Activated T-cell treated with anti-CD3 and anti-CD28 coated beads, Interleukin-2, amount 50 U/mL, for 1 hour (primary cell): ENCODE measurements at places on chromosomes 13 and 19.

DNA sequence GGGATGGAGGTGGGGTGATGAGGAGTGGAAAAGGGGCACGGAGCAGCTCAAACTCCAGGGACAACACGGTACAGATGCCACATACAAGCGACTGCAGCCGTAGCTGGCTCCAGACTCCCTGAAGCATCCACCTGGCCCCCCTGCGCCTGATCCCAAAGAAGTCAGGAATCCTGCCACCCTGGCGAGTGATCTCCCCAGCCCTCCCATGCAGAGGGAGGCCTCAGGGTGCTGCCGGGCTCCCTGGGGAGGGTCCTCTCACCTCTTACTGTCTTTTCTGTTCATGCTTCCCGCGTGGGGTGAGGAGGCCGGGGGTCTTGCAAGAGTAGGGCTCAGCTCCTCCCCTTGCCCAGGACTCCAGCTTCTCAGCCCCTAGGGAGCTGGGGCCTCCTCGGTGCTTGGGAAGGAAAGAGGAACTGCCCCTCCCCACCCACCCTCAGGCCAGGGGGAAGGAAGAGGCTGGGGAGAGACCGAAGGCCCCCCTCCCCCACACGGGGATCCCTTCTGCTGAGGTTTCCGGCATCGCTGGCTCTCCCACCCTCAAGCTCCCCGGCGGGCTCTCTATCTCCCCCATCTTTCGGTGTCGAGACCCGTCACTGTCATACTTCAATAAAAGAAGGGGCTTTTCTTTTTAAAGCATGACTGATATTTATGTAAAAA, at the start of gene RASGRP4:
TSS of gene RASGRP4 (minus strand) at position 410 of the 657 bp plus-strand sequence. CDS start at position 282, 128 bp downstream.
- no peak for DNase-seq

GRCh38 chr19:54517483-54517882, 14.9 kb downstream of the LAIR2 start:
- peak; percentile 51 for DNase-seq

DNA sequence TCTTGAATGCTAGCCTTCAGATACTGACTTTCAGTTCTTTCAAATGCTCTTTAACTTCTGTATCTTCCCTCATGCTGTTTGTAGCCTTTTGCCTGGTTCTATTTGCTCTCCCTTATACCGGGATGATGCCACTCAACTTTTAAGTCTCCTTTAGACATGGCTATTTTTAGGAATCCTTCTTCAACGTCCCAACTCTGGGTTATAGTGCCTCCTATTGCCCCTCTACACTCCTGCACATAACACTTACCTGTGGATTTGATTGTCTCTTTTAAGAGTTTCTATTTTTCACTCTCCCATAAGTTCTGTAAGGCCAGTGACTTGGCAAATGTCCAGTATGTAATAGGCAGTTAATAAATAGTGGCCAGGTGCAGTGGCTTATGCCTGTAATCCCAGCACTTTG, 343.0 kb downstream of the KLF5 start:
- no peak for DNase-seq

DNA sequence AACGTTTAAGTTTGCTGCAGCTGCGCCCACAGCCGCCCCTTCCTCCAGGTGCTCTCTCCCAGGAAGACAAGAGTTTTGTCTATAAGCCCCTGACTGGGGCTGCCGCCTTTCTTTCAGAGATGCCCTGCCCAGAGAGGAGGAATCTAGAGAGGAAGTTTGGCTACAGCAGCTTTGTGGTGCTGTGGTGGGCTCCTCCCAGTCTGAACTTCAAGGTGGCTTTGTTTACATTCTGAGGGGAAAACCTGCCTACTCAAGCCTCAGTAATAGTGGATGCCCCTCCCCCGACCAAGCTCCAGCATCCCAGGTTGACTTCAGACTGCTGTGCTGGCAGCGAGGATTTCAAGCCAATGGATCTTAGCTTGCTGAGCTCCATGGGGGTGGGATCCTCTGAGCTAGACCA, 6.4 kb upstream of the ERICH6B start:
- no peak for DNase-seq

DNA sequence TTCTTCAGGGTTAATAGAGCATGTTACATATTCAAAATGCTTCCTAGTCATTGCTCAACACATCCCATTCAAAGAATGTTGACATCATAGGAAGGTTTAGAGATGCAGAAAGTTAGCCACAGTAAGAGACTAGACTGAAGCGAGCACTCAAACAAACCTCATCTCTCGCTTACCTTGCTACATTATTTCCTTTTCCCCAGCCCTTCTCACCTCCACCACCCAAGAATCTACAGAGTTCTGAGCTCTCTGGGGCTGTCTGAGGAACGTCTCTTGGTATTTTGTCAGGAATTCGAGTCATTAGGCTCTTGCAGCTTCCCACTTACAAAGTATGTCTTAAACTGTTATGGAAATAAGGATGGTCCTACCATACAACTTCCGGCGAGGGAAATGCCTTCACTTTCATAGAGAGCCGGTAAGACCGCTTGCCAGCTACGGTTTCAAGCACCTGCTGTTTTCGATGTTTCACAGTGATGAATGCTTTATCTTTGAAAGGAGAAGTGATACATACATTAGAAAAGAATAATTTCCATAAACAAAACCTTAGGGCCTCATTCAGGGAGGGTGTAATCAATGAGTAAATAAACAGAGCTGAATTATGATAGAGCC, 65.1 kb downstream of the FLT1 start:
- no peak for DNase-seq

- DNase-seq = no peak
Measured at GRCh38 chr13:62643799-62644524, 1228.3 kb upstream of the PCDH20 start.

GRCh38 chr13:30395192-30396158, 26.8 kb upstream of the UBE2L5 start:
- peak; percentile 67 for DNase-seq

GRCh38 chr13:107450931-107451330, 764.4 kb downstream of the LIG4 start:
- no peak for DNase-seq

- DNase-seq = no peak
Measured at GRCh38 chr19:50739132-50739913, 16.2 kb downstream of the CLEC11A start.

GRCh38 chr13:45545686-45546409, 69.7 kb downstream of the ERICH6B start:
- DNase-seq = no peak

GRCh38 chr13:50167967-50168366, 152.7 kb downstream of the KCNRG start:
- DNase-seq = no peak

- no peak for DNase-seq
Measured at GRCh38 chr19:15948223-15949058, at the start of gene OR10H4. Gene OR10H4, plus strand, starts transcription at chr19:15949008. Its CDS starts 0 bp downstream, at chr19:15949008.

DNA sequence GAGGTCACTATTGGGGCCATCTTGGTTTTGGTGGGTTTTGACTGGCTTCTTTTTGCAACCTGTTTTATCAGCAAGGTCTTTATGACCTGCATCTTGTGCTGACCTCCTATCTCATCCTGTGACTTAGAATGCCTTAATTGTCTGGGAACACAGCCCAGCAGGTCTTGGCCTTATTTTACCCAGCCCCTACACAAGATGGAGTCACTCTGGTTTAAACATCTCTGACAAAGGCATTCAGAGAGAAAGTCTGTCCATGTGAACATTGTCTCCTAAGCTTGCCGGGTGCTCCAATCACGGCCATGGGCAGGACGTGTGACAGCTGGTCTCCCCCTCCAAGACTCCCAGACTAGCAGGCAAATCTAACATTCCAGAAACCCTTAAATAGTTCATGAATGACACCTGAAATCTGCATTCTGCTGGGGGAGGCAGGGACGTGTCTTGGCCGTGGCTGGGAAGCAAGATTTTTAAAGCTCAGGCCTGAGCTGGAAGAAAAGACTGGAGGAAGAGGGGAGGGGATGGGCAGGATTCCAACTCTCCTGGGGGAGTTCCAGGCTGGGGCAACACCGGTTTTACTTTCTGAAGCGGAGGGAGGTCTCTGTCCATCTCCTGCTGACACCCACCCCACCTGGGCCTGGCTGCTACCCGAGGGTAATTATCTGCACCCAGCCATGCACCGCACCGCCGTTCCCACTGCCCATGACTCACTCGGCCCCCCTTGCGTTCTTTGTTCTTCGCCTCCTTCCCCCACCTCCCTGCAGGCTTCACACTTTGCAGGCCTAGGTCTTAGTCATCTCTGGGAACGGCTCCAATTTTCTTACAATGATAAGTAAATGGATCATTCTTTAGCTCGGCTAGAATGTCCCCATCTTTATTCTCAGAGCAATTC, 11.6 kb upstream of the OR1M1 start:
- no peak for DNase-seq

DNA sequence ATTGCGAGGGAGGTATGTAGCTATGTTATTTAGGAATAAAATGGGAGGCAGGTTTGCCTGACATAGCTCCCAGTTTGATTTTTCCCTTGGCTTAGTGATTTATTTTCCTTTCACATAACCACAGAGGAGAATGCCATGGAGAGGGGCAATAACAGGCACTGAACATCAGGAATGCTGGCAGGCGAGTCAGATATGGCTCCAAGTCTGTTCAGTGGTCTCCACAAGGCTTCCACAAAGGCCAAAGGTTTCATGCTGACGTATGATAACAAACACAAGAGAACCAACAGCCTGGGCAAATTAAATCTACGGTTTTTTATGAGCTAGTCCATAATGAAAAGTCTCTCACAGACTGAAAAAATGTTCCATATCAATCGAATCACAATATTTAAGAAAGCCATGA, 66.7 kb downstream of the SUCLA2 start:
- no peak for DNase-seq

DNA sequence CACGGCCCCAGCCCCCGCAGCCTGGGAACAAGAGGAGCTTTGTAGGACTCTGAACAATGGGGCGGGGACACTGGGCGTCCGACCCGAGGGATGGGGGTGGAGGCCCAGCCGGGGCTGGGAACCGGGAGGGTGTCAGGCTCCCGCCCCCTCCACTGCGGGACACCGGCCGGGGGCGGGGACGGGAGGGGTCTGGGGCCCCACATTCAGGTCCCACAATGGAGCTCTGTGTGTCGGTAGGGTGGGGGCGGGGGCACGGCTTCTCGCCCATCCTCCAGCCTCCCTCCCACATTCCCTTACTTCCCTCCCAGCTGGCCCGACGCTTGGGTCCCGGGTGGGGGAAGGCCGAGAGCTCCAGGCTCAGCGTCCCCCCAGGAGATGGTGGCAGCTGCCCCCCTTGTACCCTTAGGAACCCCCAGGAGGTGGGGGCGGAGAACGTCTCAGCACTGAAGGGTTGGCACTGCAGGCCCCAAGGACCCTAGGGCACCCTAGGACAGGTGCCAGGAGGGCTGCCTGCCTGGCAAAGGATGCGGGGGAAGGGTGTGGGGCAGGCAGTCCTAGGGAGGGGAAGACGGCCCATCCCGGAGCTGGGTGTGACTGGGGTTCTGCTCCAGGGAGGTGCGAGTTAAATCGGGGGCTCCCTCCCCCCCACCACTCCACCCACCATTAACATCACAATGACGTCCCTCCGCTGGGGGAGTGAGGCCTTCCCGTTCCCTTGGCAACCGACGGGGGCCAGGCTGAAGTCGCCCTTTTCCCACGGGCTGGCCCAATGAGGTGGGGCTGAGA, 5.3 kb downstream of the TTYH1 start:
- no peak for DNase-seq

GRCh38 chr19:55490478-55491432, 2.5 kb downstream of the SSC5D start:
- DNase-seq = no peak

- DNase-seq = no peak
Measured at GRCh38 chr19:38107129-38107528, 116.9 kb downstream of the DPF1 start.

DNA sequence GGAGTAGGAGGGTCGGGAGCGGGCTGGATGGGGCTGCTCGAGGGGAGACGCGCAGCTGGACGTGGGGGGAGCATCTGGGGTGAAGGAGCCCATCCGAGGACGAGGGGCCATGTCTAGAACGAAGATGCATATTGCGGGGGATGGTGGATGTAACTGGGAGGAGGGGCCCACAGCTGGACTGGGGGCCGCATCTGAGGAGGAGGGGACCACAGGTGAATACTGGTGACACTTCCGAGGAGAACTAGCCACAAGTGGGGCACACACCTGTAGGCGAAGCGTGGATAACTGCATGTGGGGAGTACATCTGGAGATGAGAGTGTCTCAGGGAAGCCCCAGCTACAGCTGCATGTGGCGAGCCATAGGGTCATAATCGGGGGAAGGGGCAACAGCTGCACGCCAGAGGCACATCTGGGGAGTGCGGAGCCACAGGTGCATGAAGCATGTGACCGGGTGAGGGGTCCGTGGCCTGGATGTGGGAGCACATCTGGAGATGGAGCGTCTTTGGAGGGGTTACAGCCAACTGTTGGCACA, 402 bp downstream of the ZSWIM9 start:
- DNase-seq = no peak

- no peak for DNase-seq
Measured at GRCh38 chr19:22421797-22422196, 349 bp downstream of the ZNF98 start.

GRCh38 chr19:737591-738093, 13.3 kb upstream of the MISP start:
- DNase-seq = peak; percentile 64

- DNase-seq = peak; percentile 57
Measured at GRCh38 chr19:18419699-18420460, 682 bp downstream of the SSBP4 start.

DNA sequence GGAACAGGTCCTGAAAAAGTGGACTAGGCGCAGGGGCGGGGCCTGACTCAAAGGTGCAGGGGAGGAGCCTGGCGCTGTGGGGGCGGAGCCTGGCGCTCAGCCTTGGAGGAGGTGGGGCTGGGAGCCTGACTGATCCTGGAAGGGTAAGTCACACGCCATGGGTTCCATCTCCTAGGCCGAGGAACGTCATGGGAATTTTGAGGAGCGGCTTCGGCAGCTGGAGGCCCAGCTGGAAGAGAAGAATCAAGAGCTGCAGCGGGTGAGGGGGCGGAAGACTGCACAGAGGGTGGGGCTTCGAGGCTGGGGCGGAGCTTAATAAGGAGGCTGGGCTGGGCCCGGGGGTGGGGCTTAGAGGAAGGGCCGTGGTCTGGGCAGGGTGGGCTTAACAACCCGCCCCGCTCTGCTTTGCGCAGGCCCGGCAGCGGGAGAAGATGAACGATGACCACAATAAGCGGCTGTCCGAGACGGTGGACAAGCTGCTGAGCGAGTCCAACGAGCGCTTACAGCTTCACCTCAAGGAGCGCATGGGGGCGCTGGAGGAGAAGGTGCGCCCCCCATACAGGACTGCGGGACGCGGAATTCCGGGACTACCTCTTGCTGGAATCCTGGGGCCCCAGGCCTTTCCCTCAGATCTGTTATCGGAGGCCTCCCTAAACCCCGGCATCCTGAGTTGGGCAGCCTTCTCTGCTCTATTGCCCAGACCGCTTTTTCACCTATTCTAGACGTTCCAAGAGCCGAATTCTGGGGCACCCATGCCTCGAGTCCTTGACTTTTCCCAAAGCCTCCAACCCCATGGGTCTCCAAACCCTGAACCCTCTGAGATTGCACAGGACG, 14.5 kb downstream of the PPFIA3 start:
- peak; percentile 70 for DNase-seq

- DNase-seq = no peak
Measured at GRCh38 chr19:49125025-49125731, 5.8 kb downstream of the PPFIA3 start.
